ENCODE measurements at places on chromosomes 7 and 10. TPM values are rescaled to one million over a fixed set of nuclear protein-coding genes. Genes with fewer than 3 reads are reported as not detected.
A peak's percentile ranks its signal among the peaks of the same experiment; 100 is the strongest.

DNA sequence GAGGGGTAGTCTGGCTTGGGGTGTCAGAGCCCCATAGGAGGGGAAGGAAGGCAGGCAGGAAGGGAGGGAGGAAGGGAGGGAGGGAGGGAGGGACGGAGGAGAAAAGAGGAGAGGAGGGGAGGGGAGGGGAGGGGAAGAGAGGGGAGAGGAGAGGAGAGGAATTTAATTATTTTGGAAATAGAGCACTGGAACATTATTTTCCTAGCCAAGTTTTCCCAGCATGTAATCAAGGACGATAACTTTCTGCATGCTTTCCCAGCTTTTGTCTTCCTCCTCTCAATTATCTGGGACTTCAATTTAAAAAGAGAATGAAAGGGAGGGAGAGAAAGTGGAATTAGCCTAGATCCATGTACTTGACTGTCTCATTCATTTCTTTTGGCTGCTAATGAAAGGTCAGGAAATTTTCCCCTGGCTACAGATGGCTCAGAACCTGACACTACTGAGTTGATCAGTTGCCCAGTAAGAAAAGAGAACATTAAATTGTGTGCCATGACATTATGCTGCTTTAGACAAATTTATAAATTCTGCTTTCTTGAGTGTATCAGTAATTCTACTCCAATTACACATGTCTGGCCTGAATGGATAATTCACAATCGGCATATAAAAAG lies 148.8 kb downstream of the LRRC4 start:
- H3K4me3 ChIP-seq, result no peak overlapping the region
- no peak for DNase-seq
- H3K27me3 ChIP-seq, result no peaks in the 10 kb centered on the region
- H3K27ac ChIP-seq, result no peak overlapping the region

- peaks cover 23% of the 10 kb centered on the region for H3K4me1 ChIP-seq
- no peak for DNase-seq
- H3K4me3 ChIP-seq, result peak overlapping the region; percentile 76
Observed at GRCh38 chr10:11612021-11613001, 861 bp upstream of the USP6NL start.

GRCh38 chr7:147861058-147861716 lies 729.4 kb upstream of the C7orf33 start:
- DNase-seq, result no peak
- no peaks in the 10 kb centered on the region for H3K36me3 ChIP-seq
- H3K4me3 ChIP-seq, result no peak overlapping the region
- no peaks in the 10 kb centered on the region for H3K27me3 ChIP-seq
- no peaks in the 10 kb centered on the region for H3K4me1 ChIP-seq

GRCh38 chr10:63237396-63237795 lies 104.3 kb downstream of the NRBF2 start:
- H3K4me3 ChIP-seq, result no peak overlapping the region
- DNase-seq, result no peak
- H3K36me3 ChIP-seq, result peaks cover 5% of the 10 kb centered on the region
- peak overlapping the region; percentile 60 for H3K27ac ChIP-seq

DNA sequence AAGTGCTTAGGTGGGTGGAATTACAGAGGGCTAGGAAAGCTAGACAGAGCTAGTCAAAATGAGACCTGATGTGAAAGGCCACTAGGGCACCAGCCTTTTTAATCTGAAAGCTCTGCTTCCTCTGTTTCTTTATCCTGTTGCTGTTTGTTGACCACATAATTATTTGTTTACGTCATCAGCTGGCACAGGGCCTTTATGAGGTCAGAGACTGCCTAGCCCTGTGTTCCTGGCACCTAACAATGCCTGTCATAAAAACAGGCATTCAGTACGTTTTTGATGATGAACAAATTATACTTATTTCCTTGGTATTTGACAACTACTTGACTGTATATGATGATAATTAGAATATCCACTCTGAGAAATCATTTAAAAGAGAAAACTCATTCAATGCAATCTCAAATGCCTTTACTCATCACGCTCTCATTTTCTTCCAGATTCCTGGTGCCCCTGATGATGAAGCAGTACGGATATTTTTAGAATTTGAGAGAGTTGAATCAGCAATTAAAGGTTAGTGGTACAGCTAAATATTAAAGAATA lies 26.0 kb downstream of the RBM17 start:
- H3K4me3 ChIP-seq, result no peak overlapping the region
- peaks cover 50% of the 10 kb centered on the region for H3K36me3 ChIP-seq
- H3K27me3 ChIP-seq, result no peaks in the 10 kb centered on the region
- no peaks in the 10 kb centered on the region for H3K4me1 ChIP-seq

DNA sequence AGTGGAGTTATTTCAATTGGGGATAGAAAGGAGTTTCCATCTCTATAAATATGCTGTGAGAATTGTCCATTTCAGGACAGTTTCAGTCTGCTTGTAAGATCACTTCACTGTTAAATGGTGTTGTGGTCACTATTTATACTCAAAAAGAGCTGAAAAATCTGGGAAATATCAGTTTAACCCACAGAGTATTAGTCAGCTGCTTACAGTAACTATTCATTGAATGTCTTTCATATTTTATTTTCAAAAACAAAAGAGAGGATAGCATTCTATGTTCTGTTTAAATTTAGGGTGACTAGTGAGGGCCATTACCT lies 85.4 kb upstream of the PLXDC2 start:
- peaks cover 9% of the 10 kb centered on the region for H3K27me3 ChIP-seq
- H3K4me3 ChIP-seq, result no peak overlapping the region
- H3K36me3 ChIP-seq, result peaks cover 1% of the 10 kb centered on the region
- DNase-seq, result no peak
- peaks cover 7% of the 10 kb centered on the region for H3K4me1 ChIP-seq

DNA sequence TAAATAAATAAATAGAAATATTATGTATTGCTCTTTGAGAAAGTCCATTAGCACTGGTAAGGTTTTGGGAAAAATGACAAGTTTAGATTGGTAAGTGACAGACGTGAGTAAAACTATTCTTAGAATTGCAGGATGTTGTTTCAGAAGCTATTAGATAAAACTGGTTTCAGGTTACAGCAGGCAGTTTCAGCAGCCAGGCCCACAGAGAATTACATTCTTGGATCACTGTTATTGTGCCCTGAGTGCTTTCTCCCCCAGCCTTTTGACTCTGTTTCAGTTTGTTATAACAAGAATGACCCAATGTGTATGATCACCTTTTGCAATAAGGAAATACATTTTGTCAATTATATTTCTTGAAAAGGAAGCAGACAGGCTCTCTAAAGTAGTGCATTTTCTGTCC lies 86.5 kb downstream of the DKK1 start:
- no peaks in the 10 kb centered on the region for H3K4me1 ChIP-seq
- no peak overlapping the region for H3K27ac ChIP-seq
- no peaks in the 10 kb centered on the region for H3K36me3 ChIP-seq
- H3K27me3 ChIP-seq, result no peaks in the 10 kb centered on the region
- no peak for DNase-seq
- no peak overlapping the region for H3K4me3 ChIP-seq

- no peaks in the 10 kb centered on the region for H3K36me3 ChIP-seq
- H3K27me3 ChIP-seq, result no peaks in the 10 kb centered on the region
- H3K27ac ChIP-seq, result peak overlapping the region; percentile 94
- DNase-seq, result no peak
Observed at GRCh38 chr10:72298592-72299519, 25.1 kb downstream of the DDIT4 start.

- no peak for DNase-seq
- H3K27me3 ChIP-seq, result no peaks in the 10 kb centered on the region
- peaks cover 1% of the 10 kb centered on the region for H3K36me3 ChIP-seq
- no peak overlapping the region for H3K4me3 ChIP-seq
- H3K27ac ChIP-seq, result no peak overlapping the region
Observed at GRCh38 chr10:128927497-128928161, 539.4 kb upstream of the MGMT start.

DNA sequence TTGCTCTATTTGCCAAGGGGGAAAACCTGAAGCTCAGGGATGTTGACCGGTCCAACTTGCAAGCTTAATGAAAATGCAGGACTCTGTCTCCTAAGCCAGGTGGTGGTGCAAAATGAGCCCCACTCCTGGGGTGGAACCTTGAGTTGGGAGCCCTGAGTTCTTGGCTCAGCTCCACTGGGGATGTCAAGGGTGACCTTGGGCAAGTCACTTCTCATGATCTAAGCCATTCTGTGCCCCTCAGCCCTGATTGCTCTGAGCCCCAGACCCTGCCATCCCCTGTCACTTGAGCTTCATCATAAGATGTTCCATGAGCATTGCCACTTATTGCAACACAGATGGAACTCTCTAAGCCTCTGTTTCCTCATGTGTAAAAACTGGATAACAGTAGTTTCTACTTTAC lies 33.9 kb downstream of the MYL10 start:
- H3K36me3 ChIP-seq, result no peaks in the 10 kb centered on the region
- DNase-seq, result no peak
- H3K4me1 ChIP-seq, result peaks cover 8% of the 10 kb centered on the region
- no peak overlapping the region for H3K4me3 ChIP-seq
- H3K27me3 ChIP-seq, result peaks cover 12% of the 10 kb centered on the region

- DNase-seq, result no peak
- H3K36me3 ChIP-seq, result no peaks in the 10 kb centered on the region
- H3K4me3 ChIP-seq, result no peak overlapping the region
- H3K4me1 ChIP-seq, result no peaks in the 10 kb centered on the region
Observed at GRCh38 chr7:142413280-142414000, 155.6 kb upstream of the PRSS58 start.

KAT6B gene
- 28.2 TPM for total RNA-seq

RBP4 gene
- total RNA-seq, result 0.56 TPM

GIMAP4 gene
- not detected for total RNA-seq
